Aorta (tissue), 5 donors: ENCODE measurements at places on chromosomes 1 and 21. TPM values are rescaled to one million over a fixed set of nuclear protein-coding genes. Genes with fewer than 3 reads are reported as not detected.

DNA sequence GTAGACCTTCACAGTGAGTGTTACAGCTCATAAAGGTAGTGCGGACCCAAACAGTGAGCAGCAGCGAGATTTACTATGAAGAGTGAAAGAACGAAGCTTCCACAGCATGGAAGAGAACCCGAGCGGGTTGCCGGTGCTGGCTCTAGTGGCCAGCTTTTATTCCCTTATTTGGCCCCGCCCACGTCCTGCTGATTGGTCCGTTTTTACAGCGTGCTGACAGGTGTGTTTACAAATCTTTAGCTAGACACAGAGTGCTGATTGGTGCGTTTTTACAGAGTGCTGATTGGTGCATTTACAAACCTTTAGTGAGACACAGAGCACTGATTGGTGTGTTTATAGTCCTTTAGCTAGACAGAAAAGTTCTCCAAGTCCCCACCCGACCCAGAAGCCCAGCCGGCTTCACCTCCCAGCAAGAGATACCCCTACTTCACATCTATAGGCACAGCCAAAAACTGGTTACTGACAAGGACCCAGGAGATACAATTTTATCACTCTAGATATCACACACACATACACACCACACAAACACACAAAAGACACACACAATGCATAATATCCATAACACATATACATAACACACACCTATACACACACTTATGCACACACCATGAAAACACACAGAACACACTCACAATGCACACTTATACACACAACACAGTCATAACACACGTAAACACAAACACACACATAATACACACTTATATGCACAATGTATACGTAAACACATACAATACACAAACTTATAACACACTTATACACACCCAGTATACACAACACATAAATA lies 68.5 kb downstream of the MAP3K21 start:
- no peaks in the 10 kb centered on the region for H3K4me1 ChIP-seq
- no peak overlapping the region for H3K27ac ChIP-seq
- H3K27me3 ChIP-seq: no peaks in the 10 kb centered on the region
- no peaks in the 10 kb centered on the region for H3K36me3 ChIP-seq

DNA sequence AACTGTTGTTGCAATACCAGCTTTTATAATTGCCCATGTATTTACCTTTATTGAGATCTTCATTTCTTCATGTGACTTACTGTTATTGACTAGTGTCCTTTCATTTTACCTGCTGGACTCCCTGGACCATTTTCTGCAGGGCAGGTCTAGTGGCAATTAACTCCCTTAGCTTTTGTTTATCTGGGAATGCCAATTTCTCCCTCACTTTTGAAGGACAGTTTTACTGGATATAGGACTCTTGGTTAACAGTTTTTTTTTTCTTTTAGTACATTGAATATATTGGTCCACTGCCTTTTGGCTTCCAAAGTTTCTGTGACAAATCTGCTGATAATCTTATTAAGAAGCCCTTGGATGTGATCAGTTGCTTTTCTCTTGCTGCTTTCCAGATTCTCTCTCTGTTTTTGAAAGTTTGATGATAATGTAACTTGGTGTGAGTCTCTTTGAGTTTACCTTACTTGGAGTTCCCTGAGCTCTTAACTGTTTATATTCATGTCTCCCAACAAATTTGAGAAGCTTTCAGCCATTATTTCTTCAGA lies 56.9 kb downstream of the COL18A1 start:
- H3K36me3 ChIP-seq: no peaks in the 10 kb centered on the region
- H3K4me3 ChIP-seq: no peak overlapping the region
- no peaks in the 10 kb centered on the region for H3K4me1 ChIP-seq
- H3K27ac ChIP-seq: no peak overlapping the region

DNA sequence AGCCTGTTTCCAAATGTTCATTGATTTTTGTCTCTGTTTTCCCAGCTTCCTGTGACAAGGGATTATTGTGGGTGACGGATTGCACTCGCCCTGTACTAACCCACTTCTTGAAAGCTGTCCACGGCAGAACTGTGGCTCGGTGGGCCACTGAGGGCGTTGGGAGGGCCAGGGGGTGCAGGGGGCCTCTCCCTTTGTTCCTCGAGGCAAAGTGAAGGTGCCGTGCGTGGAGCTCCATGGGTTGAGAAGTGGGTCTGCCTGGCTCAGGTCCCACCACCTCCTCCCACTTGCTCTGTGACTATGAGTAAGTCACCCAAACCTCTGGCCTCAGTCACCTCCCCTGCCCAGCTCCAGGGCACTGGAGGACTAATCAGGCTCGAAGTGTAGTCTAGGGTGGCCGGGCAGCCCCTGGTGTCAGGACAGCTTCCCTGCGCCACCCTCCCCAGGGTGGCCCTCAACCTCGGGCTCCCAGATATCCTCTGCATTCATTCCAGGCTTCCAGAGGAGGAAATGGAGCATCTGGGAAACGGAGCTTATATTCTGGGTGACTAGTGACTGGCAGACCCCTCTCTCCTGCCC lies 148.6 kb downstream of the NPHP4 start:
- H3K27ac ChIP-seq: no peak overlapping the region
- no peak for DNase-seq
- H3K4me1 ChIP-seq: no peaks in the 10 kb centered on the region
- no peak overlapping the region for H3K4me3 ChIP-seq
- no peaks in the 10 kb centered on the region for H3K27me3 ChIP-seq

- H3K4me3 ChIP-seq: no peak overlapping the region
- no peaks in the 10 kb centered on the region for H3K27me3 ChIP-seq
- H3K36me3 ChIP-seq: no peaks in the 10 kb centered on the region
- no peak for DNase-seq
- H3K27ac ChIP-seq: no peak overlapping the region
- H3K4me1 ChIP-seq: no peaks in the 10 kb centered on the region
These were observed 29.4 kb upstream of the GCLM start for GRCh38 chr1:93938461-93939145.

- DNase-seq: no peak
- no peaks in the 10 kb centered on the region for H3K36me3 ChIP-seq
- H3K27me3 ChIP-seq: no peaks in the 10 kb centered on the region
- no peak overlapping the region for H3K27ac ChIP-seq
These were observed 45.7 kb downstream of the ACOT7 start for GRCh38 chr1:6347641-6348487.

- no peak for DNase-seq
- no peak overlapping the region for H3K27ac ChIP-seq
- H3K36me3 ChIP-seq: no peaks in the 10 kb centered on the region
- no peak overlapping the region for H3K4me3 ChIP-seq
- H3K4me1 ChIP-seq: no peaks in the 10 kb centered on the region
These were observed 2135.4 kb downstream of the MRPL39 start for GRCh38 chr21:23471877-23472276.

- no peak overlapping the region for H3K27ac ChIP-seq
- no peaks in the 10 kb centered on the region for H3K4me1 ChIP-seq
- no peaks in the 10 kb centered on the region for H3K36me3 ChIP-seq
- no peak overlapping the region for H3K4me3 ChIP-seq
- no peak for DNase-seq
These were observed 220.8 kb downstream of the NRIP1 start for GRCh38 chr21:14844001-14844400.

DNA sequence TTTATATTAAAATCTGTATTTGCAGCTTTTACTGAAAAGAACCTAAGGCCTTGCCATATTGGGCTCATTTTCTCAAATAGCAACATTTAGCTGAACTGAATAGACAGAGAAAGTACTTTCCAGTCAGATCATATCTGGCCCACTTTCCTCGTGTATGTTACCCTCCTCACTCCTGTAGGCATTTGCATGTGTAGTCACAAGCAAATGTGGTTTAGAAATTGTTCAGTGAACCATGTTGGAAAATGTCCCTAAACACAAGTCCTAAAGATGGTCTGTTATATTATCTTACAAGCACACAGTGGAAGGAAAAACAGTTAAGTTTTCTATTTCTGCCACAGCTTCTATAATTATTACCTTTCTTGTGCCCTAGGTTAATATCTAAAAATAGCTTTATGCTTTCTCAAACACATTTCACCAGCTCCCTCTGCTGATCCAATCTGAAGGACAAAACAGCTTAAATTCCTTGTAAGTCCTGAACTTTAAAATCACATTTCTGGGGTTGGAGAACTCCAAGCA lies 606 bp upstream of the FMO4 start:
- no peaks in the 10 kb centered on the region for H3K27me3 ChIP-seq
- no peaks in the 10 kb centered on the region for H3K36me3 ChIP-seq
- no peaks in the 10 kb centered on the region for H3K4me1 ChIP-seq
- DNase-seq: no peak
- no peak overlapping the region for H3K4me3 ChIP-seq

Gene NECTIN4
- 0.24 TPM for total RNA-seq

Gene DENND2C
- total RNA-seq: 3.6 TPM

DNA sequence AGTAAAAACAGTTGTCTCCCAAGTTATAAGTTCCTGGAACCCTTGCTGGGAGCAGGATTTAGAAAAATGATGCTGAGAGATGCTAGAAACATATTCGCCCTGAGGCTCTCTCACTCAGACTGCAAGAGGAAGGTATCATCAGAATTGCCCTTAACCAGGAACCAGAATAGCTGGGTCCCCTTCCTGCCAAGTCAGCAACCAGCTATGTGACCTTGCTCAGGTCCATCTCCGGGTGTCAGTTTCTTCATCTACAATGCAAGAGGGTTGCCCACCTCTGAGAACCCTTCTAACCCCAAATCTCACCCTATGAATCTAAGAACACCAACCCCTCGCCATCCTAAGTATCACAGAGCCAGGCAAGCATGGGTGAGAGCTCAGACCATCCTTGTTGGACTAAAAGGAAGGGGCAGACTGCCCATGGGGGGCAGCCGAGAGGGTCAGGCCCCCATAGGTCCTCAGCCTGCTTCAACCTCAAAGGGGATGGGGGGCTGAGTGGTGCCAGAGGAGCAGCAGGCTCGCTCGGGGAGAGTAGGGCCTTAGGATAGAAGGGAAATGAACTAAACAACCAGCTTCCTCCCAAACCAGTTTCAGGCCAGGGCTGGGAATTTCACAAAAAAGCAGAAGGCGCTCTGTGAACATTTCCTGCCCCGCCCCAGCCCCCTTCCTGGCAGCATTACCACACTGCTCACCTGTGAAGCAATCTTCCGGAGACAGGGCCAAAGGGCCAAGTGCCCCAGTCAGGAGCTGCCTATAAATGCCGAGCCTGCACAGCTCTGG lies 390 bp upstream of the S100A9 start:
- no peak overlapping the region for H3K4me3 ChIP-seq
- H3K4me1 ChIP-seq: no peaks in the 10 kb centered on the region
- H3K27ac ChIP-seq: no peak overlapping the region

- peaks cover 1% of the 10 kb centered on the region for H3K4me1 ChIP-seq
- no peaks in the 10 kb centered on the region for H3K36me3 ChIP-seq
- no peak overlapping the region for H3K4me3 ChIP-seq
- DNase-seq: no peak
- no peaks in the 10 kb centered on the region for H3K27me3 ChIP-seq
These were observed 281.9 kb upstream of the C1orf105 start for GRCh38 chr1:172138634-172139033.

Gene HES5
- 2.1 TPM for total RNA-seq

GRCh38 chr1:79497193-79497773 lies 490.8 kb upstream of the ADGRL4 start:
- no peak for DNase-seq
- no peaks in the 10 kb centered on the region for H3K36me3 ChIP-seq
- no peaks in the 10 kb centered on the region for H3K27me3 ChIP-seq
- no peak overlapping the region for H3K27ac ChIP-seq

- H3K27me3 ChIP-seq: no peaks in the 10 kb centered on the region
- H3K4me1 ChIP-seq: no peaks in the 10 kb centered on the region
- DNase-seq: no peak
- H3K4me3 ChIP-seq: no peak overlapping the region
These were observed 73.3 kb upstream of the WDR26 start for GRCh38 chr1:224507771-224508523.

- no peak overlapping the region for H3K4me3 ChIP-seq
- no peaks in the 10 kb centered on the region for H3K4me1 ChIP-seq
- no peak for DNase-seq
- no peak overlapping the region for H3K27ac ChIP-seq
- H3K27me3 ChIP-seq: no peaks in the 10 kb centered on the region
These were observed 92.5 kb downstream of the DSCAM start for GRCh38 chr21:40754466-40754865.

Gene HOOK1
- total RNA-seq: 0.51 TPM

DNA sequence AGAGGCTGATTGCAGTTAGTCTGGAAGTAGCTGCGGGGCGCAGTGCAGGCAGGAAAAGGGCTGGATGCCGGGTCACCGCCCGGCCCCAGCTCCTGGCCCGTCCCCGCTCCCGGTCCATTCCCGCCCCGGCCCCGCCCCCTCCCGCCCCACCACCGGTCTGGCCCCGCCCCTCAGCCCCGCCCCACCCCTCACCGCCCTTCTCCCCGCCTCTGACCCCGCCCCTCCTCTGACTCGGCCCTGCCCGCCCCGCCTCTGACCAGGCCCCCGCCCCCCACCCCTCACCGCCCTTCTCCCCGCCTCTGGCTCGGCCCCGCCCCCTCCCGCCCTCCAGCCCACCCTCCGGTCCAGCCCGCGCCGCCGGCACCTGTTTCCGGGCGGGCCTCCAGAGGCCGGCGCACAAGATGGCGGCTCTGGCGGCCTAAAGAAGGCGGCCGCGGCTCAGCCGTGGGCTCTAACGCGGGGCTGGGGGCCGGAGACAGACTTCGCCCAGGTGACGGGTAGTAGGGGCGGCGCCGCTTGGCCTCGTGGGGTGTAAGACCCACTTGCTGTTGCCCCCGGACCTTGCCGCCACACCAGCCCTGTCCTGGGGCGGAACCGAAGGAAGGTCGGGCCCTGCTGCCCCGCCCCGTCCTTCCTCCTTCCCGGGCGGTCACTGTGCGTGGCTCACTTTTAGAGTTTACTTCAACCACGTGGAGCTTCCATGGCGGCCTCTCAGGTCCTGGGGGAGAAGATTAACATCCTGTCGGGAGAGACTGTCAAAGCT lies at the start of gene UBIAD1:
UBIAD1 (plus strand) TSS at position 367 of the 763 bp plus-strand sequence; CDS start at position 701, 334 bp downstream.
- no peaks in the 10 kb centered on the region for H3K4me1 ChIP-seq
- peak; percentile 95 for DNase-seq
- no peaks in the 10 kb centered on the region for H3K27me3 ChIP-seq
- peak within 1 kb of the TSS; percentile 82 for H3K4me3 ChIP-seq

DNA sequence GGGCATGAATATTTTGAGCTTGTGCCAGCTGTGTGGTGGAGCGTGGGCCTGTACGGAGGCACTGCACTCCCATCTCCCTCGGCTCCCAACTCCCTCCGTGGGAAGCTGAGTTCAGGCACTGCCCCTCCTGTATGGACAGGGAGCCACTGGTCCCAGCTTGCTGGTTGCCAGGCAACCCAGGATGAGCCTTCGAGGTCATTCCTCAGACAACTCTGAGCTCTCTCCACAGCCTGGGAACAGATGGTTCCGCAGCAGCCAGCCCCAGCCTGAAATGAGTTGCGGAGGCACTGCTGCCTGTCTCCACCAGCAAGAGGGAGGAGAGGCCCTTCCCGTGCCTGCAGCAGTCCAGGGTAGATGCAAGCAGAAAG lies 58.4 kb upstream of the TENT5B start:
- H3K27me3 ChIP-seq: no peaks in the 10 kb centered on the region
- DNase-seq: no peak
- H3K36me3 ChIP-seq: no peaks in the 10 kb centered on the region
- H3K4me3 ChIP-seq: no peak overlapping the region
- H3K4me1 ChIP-seq: no peaks in the 10 kb centered on the region
